Stimulated activated CD8-positive, alpha-beta memory T cell treated with anti-CD3 and anti-CD28 coated beads, Interleukin-15, amount 100 ng/mL, for 4 hours (primary cell): ENCODE measurements at places on chromosomes 11 and 22.

DNA sequence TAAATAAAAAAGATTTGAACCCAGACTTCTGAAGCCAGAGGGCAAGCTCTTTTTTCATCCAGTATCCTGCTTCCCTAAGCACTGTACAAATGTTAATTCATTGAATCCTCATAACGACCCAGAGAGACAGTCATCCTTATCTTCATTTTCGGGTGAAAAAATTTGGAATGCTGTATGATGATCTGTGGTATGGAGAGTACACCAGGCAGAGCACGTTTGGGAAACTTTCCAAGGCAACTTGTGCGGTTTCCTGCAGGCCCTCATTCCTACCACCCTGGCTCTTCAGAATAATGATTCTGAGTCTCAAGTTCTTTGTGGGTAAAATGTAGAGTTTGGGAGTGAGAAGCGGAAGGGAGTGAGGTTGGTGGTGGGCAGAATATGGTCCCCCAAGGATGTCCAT is 177.9 kb upstream of the CADM1 start:
- DNase-seq, result no peak

- no peak for DNase-seq
Observed at GRCh38 chr11:77884186-77884828, 63.4 kb downstream of the AAMDC start.

GRCh38 chr11:69635195-69635594 is 5.8 kb upstream of the CCND1 start:
- no peak for DNase-seq

- no peak for DNase-seq
Observed at GRCh38 chr22:19120829-19121630, 1.2 kb downstream of the DGCR2 start.

GRCh38 chr11:9210224-9210921 is 54.8 kb downstream of the DENND5A start:
- no peak for DNase-seq

DNA sequence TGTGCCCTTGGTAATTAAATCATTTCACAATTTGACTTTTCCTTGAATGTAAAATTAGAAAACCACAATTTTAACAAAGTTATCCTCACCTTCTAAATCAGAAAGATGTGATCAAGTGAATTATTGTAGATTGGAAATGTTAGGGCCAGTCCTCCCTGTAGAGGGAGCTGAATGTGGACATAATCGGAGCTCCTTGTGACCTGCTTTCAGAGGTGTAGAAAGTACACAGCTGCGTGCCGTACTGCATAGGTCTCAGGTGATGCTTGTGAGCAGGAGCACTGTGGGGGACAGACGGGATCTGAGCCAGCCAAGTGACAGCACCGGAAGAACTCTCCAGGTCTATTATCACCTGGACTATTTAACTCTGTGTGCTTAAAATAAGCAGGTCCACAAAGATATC is 338.0 kb downstream of the AASDHPPT start:
- DNase-seq, result no peak

- no peak for DNase-seq
Observed at GRCh38 chr22:24115247-24116207, 65.8 kb upstream of the SUSD2 start.

GRCh38 chr22:19106886-19107729 is 15.1 kb downstream of the DGCR2 start:
- DNase-seq, result no peak

GRCh38 chr11:86039094-86039493 is 29.8 kb downstream of the PICALM start:
- no peak for DNase-seq
